GM04504 (cell line): ENCODE measurements at places on chromosomes 2 and 18.

- no peak for DNase-seq
Observed at GRCh38 chr18:62183578-62184195, 3.2 kb downstream of the PIGN start.

GRCh38 chr18:53543711-53544110 lies 680.8 kb downstream of the MBD2 start:
- DNase-seq = no peak

- no peak for DNase-seq
Observed at GRCh38 chr2:174106736-174107135, 141.6 kb upstream of the SP3 start.

DNA sequence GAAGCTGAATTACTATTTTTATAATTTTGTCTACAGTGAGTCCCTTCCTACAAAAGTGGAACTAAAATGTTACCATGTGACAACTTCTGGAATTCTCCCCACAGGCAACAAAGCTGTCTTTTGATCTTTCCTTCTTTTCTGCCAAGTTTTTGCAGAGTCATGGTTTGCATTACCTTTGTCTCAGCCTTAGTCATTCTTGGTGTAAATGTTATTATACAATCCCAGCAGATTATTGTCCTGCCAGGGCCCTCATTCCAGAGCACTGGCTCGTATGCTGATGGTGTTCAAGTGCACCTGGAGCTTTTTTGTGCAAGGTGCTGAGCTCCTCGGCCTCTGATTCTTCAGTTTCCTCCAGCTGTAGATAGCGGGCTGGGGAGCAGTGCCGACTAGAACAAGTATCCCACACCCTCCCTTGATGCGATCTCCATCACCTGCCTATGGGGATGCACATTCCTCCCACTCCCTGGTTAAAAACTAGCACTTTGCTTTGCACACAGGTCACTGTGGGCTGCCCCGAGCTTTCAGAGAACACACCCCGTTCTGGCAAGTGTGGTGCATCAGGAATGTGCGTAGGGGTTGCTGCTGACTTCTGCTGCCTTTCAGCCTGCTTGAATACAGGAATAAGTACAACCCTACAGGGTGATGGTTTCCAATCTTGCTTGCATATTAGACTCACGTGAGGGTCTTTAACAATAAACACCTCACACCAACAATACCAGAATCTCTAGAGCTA lies 263.6 kb downstream of the RNF144A start:
- peak; percentile 4 for DNase-seq

- DNase-seq = no peak
Observed at GRCh38 chr2:1511455-1511854, 98.2 kb downstream of the TPO start.

GRCh38 chr2:104774631-104775030 lies 79.3 kb upstream of the POU3F3 start:
- DNase-seq = no peak

GRCh38 chr2:189913821-189914220 lies 129.6 kb downstream of the PMS1 start:
- no peak for DNase-seq

DNA sequence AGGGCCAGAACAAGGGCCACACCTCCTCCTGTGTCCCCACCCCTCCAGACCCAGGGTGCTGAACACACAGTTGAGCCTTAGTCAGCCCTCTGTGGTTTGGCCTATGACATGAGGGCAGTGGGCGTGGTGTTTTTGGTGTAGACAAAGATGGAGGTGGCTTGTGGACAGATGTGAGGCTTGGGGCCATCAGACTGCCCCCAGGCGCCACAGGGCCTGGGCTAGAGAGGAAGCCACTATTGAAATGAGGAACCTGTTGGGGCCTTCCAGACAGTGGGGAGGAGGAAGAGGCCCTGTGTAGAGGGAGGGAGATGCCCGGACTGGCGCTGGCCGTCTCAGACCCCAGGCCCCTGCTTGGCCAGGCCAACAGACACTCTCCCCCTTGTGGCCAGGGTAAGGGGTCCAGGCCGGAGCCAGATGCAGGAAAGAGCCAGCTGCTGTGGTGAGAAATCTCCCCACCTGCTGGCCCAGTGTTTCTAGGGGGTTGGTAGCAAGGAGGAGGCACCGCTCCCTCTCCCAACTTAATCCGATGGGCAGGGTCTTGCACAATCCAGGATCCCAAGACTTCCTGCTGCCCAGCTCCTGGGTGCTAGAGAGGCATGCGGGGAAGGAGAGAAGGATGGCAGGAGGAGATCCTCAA lies 53.8 kb downstream of the SMAD7 start:
- no peak for DNase-seq

DNA sequence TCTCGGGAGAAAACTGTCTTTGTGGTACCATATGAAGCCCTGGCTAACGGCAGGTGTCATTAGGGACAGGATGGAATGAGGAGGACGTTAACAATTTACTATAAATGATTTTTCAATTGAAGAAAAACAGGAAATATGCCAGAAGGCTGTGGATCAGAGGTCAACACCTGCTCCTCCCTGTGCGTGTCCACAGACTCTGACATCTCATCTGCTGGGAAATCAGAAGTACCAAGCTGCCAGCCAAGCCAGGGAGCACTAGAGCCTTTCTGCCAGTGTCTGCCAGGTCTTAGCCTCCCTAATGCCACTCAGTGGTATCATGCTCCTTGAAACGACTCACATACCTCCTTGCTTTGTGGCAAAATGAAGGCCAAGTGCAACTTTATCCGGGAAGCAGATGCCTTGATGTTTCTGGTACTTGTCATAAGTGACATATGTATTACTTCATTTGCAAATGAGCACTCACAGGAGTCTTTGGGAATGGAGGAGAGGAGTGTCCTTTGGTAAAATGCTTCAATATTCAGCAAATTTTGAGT lies 541.1 kb downstream of the SATB2 start:
- no peak for DNase-seq

GRCh38 chr2:238589591-238590460 lies 163.1 kb downstream of the ASB1 start:
- DNase-seq = no peak

DNA sequence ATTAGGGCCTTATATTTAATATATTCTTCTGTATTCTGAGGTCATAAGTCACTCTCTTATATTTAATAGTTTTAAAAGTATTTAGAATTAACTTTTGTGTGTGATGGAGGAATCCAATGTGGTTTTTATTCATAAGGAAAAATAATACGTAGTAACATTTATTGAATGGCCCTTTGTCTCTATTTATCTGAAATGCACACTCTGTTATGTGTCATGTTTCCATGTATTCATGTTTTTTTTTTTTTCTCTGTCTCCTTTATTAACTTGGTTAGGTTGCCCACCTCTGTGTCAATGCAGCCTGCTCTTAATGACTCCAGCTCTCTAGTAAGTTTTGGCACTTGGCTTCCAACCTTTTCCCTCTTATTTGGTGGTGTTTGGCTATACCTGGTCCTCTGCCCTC lies 33.8 kb downstream of the RNF144A start:
- DNase-seq = no peak

DNA sequence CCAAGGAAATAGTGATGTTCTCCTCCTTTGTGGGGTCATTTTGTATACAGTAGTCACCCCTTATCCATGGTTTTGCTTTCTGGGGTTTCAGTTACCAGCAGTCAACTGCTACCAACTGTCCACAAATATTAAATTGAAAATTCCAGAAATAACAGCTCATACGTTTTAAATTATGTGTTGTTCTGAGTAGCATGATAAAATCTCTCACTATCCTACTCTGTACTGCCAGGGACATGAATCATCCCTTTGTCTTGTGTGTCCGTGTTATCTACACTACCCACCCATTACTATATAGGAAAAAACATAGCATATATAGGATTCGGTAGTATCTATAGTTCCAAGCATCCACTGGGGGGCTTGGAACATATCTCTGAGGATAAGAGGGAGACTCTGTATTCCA lies 120.9 kb upstream of the DCC start:
- DNase-seq = no peak

GRCh38 chr2:55999790-56000189 lies 76.2 kb upstream of the EFEMP1 start:
- DNase-seq = no peak

DNA sequence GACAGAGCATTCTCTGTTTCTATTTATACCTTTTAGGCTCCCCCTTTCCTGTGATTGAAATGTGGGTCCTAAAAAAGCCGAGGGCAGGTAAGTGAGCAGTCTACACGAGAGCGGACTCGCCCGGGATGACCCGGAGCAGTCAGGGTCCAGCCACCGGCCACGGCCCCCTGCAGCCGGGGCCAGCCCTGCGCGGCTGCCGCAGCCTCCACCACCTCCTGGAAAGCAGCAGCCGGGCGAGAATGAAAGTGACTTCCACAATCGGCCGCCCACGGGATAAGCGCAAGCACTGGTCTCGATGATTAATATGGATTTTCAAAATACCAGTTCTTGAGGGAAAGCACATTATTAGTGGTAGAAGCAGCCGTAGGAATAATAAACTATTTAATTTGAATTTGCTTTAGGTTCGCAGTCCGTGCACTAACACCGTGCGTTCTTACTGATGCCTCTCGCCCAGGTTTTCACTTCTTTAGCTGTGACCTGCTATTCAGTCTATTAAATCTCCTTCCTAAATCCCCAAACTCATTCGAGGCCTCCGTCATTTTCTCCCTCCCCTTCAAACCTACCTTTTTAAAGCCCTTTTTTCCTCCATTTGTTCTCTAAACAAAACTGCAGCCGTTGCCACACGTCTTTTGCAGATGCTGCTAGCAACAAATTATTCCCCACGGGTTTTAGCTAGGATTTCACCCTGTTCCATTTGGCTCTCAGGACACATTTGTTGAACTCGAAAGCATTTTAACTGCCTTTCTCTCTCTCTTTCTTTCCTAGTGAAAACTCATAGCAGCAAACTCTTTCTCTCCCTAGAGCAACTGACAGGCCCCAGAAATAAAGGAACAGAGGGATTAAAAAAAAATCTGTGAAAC lies 1015.1 kb upstream of the PIK3C3 start:
- no peak for DNase-seq

DNA sequence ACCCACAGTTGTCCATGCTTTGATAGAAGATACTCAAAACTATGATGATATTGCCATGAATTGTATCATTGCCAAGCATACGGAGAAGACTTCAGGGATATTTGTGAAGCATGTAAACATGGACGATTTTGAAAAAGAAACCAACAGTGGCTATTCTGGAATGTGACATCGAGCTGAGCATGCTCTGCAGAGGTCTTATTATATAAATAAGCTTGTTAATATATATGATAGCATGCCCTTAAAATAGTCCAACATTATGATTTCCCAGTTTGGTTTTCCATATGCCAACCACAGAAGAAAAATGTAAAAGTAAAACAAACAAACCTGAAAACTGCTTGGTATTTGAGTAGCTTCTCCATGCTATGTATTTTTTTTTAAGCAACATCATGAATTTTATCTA lies 159.1 kb downstream of the LNPK start:
- DNase-seq = no peak

- DNase-seq = no peak
Observed at GRCh38 chr2:169285531-169286235, 76.7 kb downstream of the LRP2 start.

GRCh38 chr18:8051453-8051852 lies 484.3 kb downstream of the PTPRM start:
- DNase-seq = no peak

- peak; percentile 42 for DNase-seq
Observed at GRCh38 chr18:69444221-69444620, 43.5 kb downstream of the DOK6 start.

DNA sequence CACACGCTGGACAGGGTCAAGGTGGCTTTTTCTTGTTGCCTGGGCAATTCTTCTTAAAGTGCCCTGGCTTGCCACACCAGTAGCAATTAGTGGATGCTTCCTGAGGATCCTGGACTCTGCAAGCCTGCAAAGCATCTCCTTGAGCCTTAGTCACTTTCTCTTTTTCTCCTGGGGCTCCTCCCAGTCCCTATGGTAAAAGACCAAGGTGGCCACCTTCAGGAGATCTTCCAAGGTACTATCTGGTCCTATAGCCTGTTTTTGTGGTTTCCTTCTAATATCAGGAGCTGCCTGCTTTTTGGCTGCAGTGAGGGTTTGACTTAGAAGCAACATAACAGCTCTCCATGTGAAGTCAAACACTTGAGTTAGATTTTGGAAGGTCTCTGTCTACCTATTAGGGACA lies 33.3 kb upstream of the GMCL1 start:
- DNase-seq = no peak

DNA sequence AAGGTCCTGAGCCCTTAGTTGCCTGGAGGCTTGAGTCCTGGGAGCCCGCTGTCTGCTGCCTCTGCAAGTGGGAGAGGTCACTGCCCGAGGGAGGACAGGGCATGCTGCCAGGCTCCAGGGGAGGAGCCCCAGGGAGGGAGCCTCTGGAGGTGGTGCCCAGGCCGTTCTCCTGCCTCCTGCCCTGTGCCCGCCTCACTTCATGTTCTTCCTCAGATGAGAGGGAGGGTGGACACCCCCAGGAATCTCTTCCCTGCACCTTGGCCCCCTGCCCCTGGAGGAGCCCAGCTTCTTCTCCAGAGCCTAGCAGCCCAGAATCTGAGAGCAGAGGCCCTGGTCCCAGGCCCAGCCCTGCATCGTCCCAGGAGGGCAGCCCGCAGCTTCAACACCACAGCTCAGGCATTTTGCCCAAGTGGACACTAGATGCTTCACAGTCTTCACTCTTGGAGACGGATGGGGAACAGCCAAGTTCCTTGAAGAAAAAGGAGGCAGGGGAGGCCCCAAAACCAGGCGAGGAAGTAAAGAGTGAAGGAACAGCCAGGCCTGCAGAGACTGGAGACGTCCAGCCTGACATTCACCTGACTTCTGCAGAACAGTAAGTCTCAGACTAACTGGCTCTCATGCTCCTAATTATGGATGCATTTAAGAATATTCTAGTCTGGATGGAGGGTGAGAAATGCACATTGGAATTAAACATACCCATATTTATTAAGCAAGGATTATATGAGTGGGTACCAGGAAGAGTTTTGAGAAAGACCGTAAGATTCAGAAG lies 12.1 kb downstream of the PSD4 start:
- no peak for DNase-seq

DNA sequence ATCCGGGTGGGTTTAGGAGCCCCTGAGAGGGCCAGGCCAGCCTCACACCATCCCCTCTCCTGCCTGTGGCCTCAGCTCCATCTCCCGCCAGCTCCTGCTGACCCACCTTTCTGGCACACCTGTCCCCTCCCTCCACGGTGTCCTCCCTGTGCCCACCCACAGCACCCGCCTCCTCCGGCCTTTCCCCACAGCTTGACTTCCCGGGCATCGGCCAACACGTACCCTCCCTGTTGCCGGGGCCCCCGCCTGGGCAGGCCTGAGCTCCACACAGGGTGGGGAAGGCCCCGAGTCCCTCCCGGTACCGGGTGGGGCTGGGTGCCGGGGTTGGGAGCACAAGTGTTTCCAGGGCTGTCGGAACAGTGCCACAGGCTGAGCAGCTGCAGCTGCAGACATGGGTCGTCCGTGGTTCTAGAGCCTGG lies 6.5 kb downstream of the GPC1 start:
- DNase-seq = no peak

- DNase-seq = no peak
Observed at GRCh38 chr18:22639561-22639960, 221.8 kb upstream of the CTAGE1 start.

GRCh38 chr18:30280861-30281470 lies 761.6 kb downstream of the DSC3 start:
- DNase-seq = peak; percentile 24

- no peak for DNase-seq
Observed at GRCh38 chr2:200211643-200212042, 94.8 kb upstream of the SPATS2L start.

GRCh38 chr2:240302933-240303595 lies 132.4 kb upstream of the GPC1 start:
- DNase-seq = no peak

- no peak for DNase-seq
Observed at GRCh38 chr18:79789901-79790890, 7.5 kb upstream of the KCNG2 start.
